ENCODE measurements at places on chromosomes 11 and 22.

GRCh38 chr11:14669958-14670357 lies 26.4 kb downstream of the PDE3B start:
- no peak for DNase-seq

- no peak for DNase-seq
These were observed 7.6 kb upstream of the NUCB2 start for GRCh38 chr11:17268902-17269301.

GRCh38 chr22:27919942-27920755 lies 1.1 kb upstream of the PITPNB start:
- DNase-seq, result no peak

- no peak for DNase-seq
These were observed 29.1 kb downstream of the ANO1 start for GRCh38 chr11:70107191-70107590.

GRCh38 chr11:118511601-118512000 lies 15.7 kb upstream of the TTC36 start:
- DNase-seq, result no peak

DNA sequence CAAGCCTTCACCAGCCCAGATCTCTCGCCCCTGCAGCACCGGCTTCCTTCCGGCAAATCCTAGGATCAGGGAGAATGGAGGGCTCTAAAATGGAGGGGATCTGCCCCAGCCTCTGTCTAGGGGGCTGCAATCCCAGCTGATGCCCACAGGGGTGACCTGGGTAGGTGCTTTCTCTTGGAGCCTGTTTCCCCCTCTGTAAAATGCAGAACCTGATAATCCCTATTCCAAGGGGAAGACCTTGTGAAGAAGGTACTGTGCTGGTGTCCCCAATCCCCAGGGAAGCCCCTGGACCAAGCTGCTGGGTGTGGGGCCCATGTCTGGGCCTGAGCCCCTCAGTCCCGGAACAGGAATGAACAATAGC lies 2.8 kb downstream of the EMID1 start:
- DNase-seq, result no peak

GRCh38 chr11:10650166-10650565 lies 43.4 kb downstream of the IRAG1 start:
- no peak for DNase-seq

DNA sequence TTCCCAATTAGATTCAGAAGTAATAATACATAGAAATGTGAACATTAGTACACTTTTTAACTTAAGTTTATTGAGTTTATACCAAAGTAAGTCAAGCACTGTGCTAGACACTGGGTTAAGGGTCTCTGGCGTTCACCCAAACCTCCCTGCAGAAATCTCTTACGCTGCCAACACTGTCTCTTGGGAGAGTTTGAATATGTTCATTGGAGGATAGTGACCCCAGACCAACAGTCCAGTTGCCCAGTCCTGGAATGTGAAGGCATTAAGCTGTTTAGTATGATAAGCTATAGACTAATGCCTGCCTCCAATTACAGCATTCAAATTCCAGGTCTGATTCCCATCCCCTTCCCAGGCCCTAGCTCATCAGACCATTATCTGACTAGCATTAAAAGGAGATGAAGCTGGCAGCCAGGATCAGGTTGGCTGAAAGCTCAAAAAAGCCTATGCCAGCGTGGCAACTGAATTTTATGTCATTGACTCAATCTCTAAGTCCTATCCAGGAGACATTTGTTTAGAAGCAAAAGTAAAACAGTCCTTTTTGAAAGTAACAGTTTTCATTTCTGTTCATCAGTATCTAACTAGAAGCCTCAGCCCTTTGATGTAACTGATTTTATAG lies 77.8 kb downstream of the SFI1 start:
- no peak for DNase-seq

DNA sequence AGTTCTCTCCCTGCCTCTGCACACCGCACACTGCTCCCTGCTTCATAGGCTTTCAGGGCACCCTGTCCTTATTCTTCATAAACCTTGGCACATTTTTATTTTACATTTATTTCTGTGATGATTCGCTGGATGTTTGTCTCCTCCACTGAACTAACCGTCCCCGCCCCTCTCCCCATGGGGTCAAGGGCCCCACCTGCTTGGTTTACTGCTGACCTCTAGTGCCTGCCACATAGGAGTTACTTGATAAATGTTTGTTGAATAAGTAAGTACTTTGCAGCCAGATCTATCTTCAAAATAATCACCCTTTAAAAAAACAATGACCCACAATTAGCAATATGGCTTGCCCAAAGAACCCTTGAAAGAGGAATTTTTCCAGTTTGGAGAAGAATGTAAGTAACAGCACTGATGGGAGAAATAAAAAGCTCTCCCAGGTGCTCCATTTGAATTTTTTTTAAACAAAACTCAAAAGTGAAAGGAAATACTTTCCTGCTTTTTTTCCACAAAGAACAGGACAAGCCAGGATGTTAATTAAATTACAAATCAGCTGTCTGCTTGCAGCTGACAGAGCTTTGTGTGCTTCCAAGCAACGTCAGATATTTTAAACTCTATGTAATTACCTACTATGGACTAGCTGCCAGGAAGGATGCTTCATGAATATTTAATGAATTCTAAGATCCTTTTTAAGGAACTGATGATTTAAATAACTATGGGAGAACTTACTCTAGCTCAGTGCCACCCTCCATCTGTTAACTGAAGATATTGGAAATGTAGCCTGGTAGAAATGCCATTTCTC lies 1083.6 kb downstream of the DLG2 start:
- no peak for DNase-seq

DNA sequence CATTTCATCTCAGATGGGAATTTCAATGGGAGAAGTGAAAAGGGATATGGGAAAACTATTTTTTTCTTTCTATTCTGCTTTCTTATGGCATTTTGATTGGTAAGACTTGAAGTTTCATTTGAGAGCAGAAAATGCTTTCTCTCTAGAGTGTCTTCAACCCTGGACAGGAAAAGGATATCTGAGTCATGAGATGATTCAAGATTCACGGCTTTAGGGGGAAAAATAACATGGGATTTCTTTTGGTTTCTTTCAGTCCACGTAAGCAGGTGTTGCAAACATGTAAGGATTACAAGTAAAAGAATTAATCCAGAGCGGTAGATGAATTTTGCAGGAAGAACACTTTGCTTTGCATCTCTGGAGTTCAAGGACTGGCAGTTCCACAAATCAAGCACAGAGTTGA lies 1001.0 kb upstream of the TENM4 start:
- no peak for DNase-seq

DNA sequence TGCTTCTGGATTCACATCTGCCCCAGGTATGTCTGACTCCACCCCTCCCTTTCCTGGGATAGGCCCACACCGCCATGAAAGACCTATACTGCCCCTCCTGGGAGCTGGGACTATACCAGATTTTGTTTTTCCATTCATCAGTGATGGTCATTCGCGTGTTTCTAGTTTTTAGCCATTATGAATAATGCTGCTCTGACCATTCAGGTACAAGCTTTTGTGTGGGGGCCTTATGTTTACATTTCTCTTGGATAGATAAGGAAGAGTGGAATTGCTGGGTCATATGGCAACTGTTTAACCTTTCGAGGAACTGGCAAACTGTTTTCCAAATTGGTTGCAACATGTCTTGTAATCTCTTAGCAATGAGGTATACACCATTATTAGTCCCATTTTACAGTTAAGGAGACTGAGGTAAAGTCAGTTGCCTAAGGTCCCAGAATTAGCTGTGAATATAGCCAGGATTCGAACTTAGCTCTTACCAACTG lies 1.2 kb upstream of the TBC1D10A start:
- DNase-seq, result no peak

DNA sequence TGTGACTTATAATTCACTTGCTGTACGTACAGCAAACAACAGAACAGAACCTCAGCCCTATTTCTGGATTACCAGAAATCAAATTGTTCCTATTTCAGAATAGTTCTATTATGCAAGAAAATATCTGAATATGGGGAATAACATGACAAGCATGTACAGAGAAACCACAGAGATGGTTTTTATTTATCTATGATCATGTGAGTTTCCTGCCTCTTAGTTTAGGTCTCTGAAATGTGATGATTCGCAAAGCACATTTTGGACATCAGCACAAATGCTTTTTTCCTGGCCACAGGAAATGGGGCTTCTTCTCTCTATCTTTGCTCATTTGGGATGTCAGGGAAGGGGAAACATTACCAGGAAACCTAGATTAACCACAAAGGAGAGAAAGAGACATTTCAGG lies 266.7 kb upstream of the CTSC start:
- DNase-seq, result no peak

- DNase-seq, result no peak
These were observed 15.8 kb downstream of the P2RY2 start for GRCh38 chr11:73233692-73234470.

DNA sequence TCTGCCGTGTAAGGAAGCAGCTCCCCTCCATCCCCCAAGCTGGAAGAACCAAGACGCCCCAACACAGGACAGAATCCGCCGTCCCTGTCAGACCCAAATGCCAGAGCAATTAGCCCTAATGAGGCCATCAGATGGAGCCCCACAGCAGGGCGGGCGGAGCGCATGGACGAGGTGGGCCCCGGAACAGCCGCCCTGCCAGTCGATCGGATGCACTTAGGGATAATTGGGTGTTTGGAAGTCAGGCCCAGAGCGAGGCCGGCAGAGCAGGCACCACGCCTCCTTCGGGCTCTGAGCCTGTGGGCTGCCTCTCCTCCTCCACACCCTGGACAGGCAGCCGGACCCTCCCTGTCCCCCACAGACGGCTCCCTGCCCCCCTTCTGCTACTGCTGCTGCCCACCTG lies 5.5 kb upstream of the TH start:
- DNase-seq, result no peak

DNA sequence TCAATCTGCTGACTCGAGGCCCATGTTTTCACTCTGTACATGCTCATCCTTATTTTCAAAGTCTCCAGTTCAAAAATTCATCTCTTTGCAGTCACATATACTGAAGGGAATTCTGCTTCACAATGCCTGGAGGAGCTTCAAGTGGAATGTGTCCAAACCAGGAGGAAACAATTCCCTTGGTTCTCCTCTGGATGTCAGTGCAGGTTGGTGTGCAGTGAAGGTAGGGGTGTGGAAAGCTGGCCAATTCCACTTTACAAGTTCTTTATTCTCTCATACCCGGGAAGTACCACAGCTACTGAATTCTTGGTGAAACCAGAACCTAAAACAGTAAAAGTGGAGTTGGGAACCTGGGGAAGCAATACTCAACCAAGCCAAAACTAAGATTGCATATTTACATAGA lies 57.3 kb downstream of the BDNF start:
- DNase-seq, result no peak

GRCh38 chr11:40293655-40294348 lies 1165.7 kb downstream of the LRRC4C start:
- DNase-seq, result peak; percentile 2

DNA sequence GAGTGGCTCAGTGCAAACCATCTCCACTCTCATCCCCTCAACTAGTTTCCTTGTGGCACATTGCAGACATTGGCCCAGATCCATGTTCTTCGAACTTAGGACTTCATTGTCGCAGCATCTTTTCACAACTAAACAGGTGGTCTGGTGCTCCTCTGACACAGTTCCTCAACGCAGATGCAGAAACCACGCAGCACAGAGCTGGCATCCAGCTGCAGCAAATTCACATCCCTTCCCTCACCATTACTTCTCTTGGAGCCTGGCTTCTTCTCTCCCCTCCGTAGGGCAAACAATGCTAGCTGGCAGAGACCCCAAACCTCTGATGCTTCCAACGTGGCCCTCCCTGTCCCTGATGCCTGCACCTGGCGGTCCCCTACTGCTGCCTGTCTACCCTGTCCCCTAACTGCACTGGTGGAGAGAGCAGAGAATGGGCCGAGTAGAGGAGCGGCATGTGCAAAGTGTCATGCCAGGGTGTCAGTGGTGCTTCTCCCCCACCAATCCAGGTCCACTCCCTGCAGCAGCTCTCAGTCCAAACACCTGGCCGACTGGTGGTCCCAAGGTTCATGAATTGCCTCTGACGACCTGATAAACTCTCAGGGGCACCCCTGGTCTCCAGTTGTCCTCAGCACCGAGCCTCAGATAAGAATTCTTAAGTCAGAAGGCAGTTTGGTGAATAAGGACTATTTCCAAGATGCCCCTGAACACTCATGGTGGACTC lies 18.1 kb downstream of the TMPRSS13 start:
- no peak for DNase-seq

DNA sequence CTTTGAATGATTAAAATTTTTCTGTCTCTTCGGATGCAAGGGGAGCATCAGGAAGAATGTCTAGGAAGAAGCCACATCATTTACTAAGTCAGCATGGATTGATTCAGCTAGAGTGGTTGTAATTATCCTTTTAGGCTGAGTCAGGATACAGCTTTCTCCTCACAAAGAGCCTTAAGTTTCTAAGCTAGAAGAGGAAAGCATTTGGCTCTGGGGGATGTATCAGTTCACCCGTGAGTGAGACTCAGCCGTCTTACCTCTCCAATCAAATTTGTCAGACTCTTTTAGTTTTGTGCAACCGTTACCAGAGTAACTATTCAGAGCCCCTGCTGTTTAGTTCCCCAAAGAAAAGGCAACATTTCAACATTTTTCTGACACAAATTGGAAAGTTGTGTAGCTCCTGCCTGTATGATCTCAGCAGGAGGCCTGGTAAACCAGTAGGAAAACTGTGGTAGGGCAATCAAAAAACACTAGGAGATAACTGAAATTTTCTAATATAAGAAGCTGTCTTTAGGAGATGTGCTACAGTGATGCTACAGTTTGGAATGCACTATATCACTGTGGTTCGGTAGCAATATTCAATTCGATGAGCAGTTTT lies 432.4 kb upstream of the LUZP2 start:
- no peak for DNase-seq

- no peak for DNase-seq
These were observed 9.3 kb upstream of the TYR start for GRCh38 chr11:89168396-89168795.

DNA sequence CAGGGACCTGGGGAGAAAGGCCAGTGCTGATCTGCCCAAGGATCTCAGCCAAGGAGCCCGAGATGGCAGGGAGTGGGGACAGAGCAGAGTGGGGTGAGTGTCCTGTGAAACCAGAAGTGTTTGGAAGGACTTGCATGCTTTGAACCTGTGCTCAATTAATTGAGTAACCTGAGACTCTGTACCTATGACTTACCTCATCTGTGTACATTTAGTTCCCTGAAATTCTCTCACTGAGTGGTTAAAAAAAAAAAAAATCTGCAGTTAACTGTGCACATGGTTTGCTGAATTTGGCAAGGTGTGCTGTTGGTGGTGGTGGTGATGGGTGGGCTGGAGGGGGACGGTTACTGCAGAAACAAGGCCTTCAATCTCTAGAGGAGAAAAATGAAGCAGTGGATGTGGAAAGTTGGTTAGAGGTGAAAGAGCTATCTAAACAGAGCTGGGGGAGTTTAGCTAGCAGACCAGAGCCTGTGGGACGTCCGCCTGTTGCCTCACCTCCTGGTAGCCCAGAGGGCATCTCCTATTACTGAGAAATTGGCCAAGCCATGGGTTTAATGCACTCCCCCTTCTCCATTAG lies 8.3 kb upstream of the SORL1-AS1 start:
- DNase-seq, result no peak

All from CD4-positive, alpha-beta T cell treated with Interleukin-4 for 4 hours (primary cell).